ENCODE measurements at places on chromosomes 6 and 20.

DNA sequence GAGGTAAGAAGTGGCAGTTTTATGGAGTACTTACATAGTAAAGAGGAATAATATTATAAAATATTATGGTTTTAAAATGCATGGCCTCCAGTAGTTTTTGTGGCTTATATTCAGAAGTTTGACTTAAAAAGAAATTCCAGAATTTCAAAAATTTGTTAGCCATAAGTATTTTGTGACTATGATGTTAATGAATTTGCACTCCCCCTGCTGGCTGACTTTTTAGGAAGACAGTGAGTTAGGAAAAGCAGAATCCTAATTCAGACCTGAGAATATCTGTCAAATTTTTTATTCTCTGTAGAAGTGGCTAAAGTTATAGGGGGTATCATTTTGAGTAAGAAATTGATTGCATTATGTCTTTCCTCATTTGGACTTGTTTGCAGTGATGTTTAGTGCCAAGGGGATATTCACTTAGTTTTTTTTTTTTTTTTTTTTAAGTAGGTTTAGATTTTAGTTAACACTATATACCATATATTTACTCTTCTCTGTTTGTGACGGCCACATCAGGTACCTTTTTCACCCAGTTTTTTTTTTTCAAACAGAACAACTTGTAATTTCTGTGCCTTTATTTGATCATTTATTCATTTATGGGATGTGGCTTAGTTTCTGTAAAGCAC is 40.8 kb downstream of the ZFAND3 start:
- peak; percentile 27 for DNase-seq

DNA sequence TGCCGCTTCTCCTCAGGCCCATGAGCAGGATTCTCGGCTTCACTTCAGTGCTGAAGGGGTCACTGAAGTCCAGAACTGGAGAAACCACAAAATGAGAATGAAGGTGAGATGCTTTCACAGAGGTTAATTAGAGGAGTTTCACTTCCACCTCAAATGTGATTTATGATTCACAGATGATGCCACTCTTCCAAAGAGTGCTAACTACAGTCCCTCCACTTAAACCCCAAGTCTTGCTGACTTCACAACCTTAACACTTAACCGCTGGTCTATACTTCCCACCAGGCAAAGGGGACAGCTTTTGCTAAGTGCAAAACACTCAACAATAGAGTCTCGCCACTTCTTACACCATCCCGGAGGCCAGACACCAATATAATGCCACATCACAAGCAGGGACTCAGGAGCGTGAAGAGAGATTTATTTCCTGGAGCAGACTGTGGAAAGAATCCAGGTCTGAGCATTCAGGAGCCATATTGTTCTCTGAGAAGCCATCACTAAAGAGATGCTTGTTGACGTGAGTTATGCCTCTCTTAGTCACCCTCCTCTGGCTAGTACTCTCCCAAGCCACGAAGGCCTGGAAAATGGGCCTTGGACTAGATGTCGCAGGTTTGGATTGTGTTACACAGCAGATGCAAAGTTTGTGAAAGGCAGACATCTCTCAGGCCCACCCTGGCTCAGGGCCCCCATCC is 24.4 kb downstream of the RRAGD start:
- no peak for DNase-seq

DNA sequence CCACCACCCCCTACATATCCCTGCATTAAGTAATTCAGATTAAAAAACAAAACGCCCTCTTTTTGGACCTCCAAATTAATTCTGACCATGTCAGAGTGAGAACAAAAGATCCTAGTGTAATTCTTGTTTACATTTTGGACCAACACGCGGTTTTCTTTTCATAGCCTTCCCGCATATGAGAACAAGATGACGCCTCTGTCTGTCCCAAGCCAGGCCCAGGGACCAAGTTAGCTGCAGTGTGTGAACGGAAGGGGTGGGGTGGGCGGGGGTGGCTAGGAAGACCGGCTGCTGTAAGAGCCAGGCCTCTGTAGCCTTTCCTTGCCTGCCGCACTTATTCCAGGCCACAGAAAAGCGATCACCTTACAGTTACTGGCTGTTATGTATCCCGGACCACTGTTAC is 68.0 kb downstream of the PLCG1 start:
- DNase-seq: peak; percentile 98

DNA sequence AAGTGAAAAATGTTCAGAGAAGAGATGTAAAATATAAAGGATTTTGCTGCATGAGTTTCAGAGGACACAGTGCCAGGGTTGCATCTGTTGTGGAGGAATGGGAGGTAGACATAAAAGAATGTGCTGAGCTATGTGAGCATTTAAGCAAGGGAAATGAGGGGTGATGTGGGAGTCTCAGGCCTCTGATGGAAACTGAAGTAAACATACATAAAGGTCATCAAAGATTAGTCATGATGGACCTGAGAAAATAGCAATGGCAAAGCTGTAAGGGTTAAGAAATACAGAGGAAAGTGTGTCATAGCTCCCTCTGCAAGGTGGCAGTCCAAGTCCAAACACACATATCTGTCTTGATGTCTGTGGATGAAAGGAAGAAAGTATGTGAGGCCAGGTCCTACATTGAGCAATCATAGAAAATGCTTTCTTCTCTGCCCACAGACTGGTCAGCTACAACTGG is 306.6 kb upstream of the ECI2 start:
- no peak for DNase-seq

GRCh38 chr6:52641826-52642225 is 29.1 kb upstream of the TMEM14A start:
- no peak for DNase-seq

DNA sequence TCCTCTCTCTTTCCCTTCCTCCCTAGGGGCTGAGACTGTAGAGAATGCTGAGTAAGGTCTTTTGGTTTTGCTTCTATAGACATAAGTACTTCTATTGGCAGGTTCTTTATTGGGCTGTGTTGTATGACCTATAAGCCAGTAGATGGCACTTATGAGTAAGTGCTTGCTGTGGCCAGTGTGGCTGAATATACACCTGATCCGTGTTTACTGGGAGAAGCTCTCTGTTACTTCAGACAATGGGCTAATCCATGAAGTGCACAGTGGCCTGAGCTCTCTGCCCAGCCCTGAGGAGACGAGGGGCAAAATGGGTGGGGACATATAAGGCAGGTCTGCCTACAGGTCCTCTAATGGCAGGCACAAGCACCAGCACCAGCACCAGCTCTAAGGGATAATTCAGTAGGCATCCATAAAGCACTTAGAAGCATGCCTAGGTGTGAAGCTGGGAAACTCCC is 610.3 kb downstream of the RNF144B start:
- no peak for DNase-seq

DNA sequence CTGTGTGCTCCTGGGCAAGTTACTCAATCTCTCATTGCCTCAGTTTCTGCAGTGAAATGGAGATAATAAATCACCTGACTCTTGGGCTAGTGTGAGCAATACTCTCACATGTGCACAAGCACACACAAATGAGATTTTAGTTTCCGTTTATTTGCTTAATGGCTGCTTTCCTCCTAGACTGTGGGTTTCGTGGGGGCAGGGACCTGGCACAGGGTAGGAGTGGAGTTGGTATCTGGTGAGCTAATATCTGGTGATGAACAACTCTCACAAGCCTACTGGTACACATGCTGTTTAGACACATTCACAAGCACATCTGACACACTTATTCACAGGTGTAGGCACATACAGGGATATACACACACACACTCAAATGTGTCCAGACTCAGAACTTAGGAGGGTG is 73.8 kb downstream of the TOX2 start:
- no peak for DNase-seq

- DNase-seq: no peak
These were observed 284.4 kb downstream of the ESR1 start for GRCh38 chr6:152091851-152092341.

DNA sequence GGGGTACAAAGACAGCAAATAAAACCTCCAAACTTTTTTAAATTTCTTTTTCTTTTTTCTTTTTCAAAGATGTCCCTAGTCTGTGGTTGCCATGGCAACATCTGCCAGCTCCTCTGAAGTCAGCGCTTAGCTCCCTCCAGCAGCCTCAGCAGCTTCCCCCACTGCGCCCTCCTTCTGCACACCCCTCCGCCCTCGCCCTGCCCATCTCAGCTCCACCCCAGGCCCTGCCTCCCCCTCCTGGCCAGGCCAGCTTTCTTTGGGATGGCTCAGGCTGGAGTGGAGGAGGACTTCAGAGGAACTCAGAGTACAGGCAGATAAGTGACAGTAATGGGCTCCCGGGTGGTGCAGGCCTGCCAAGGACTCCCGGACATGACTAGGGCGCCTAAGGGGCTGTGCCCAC is 104.6 kb downstream of the LRFN2 start:
- peak; percentile 27 for DNase-seq
